Foreskin melanocyte (primary cell): ENCODE measurements at places on chromosomes 6 and 20.

DNA sequence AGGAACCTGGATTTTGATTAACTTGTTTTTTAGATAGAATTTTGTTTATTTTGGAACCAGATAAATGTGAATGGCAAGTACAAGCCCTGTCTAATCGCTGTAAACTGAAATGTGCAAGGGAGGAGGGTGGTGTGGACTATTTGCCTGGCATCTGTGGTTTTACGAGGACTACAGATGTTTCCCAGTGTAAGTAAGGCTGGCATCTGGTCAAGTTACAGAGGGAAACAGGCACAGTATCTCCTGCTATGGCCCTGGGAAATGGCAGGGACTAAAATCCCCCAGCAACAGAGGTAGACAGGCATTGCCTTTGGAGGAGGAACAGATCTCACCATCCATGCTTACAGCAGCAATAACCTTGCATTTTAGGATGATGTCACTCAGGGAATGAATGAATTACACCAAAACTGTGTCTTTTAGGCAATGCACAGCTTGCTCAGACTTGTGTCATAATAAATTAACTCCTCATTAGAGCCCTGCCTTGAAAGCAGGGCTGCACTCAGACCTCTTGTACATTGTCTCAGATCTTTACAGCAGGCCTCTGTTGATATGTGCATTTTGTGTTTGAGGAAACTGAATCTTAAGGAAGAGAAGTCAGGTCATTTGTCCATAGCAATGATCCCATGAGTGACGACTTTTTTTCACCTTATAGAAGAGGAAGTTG lies 96.2 kb downstream of the TCP11 start:
- DNase-seq, result no peak

DNA sequence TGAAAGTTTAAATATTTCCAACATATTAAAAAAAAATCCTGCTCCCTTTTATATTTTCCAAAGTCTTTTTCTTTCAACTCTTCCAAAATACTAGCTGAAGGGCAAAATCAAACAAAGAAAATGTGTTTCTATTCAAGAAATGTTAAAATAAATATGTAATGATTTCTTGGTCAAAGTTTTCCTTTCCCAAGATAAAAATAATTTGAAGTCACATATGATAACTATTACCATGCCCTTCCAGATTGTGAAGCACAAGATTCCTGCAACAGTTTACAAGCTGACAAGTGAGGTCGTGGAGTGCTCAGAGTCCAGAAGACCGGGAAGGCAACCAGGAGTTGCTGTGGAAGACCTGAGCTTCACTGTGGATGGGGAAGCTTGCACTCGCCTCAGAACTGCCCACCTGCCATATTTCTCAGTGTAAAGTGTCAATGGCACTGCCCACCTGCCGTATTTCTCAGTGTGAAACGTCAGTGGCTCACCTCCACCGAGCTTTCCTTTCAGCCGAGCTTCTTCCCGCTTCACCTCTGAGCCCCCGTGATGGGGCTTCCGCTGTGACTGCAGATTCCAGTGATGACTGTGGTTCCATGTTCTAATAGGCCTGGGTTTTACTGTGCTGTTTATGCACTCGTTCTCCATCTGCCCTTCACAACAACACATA lies 160.5 kb downstream of the THBS2 start:
- no peak for DNase-seq

DNA sequence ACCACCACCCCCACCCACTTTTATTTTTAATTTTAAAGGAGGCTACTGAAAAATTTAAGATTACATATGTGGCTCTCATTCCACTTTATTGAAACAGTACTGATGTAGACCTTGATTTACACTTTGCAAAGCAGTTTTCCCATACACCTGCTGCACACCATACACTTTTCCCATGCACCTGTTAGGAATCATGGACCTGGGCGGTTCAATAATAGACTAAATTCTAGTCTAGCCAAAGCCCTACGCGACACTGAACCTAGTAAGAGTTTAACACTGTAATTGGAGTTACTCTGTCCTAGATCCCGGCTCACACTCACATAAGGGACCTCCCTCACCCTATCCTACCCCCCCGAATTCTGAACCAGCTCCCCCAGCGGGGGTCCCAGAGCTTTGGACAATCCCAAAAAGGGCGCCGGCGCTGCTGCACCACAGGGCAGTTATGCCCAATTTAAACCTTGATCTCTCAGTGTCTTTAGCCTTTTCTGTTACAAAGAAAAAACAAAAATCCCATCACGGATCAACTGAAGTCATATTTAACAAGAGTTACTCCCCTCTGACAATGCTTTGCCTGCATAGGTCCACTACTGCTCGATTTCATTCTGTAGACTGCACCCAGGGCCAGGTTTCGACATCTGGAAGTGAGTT lies 2.4 kb upstream of the GCLC start:
- DNase-seq, result no peak

DNA sequence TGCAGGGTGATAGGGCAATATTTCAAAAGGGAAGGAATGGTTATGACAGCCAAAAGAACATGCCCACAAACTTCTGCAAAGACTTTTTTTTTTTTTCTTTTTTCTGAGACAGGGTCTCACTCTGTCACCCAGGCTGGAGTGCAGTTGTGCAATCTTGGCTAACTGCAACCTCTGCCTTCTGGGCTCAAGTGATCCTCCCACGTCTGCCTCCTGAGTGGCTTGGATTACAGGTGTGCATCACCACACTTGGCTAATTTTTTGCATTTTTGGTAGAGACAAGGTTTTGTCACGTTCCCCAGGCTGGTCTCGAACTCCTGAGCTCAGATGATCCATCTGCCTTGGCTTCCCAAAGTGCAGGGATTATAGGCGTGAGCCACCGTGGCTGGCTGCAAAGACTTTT lies 117.6 kb upstream of the ADGRF1 start:
- no peak for DNase-seq

DNA sequence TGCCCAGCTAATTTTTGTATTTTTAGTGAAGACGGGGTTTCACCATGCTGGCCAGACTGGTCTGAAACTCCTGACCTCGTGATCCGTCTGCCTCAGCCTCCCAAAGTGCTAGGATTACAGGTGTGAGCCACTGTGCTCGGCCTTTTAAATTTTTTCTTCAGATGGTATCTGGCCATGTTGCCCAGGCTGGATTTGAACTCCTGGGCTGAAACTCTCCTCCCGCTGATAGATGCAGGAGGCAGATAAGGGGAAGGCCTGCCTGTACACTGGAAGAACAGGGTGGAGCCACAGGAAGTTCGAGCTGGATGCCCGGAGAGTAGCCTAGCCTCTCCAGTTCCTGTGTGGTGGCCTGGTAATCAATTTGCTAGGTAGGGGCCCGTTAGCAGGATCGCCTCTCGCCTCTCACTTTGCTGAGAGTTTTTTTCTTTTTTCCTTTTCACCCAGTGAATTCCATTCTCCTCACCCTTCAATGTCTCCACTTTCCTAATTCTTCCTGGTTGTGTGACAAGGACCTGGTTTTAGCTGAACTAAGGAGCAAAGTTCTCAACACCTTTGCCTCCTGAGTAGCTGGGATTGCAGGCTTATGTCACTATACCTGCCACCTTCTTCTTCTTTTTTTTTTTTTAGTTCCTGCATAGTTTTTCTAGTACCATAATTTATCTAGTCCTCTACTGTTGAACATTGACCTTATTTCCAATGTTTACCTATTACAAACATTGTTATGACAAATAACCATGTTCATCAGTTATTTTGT lies 19.4 kb upstream of the ITCH start:
- no peak for DNase-seq

- no peak for DNase-seq
Observed at GRCh38 chr6:157104803-157105202, 218.5 kb downstream of the TMEM242 start.
